ENCODE measurements at places on chromosomes 11 and 22. TPM values are rescaled to one million over a fixed set of nuclear protein-coding genes. Genes with fewer than 3 reads are reported as not detected.

Gene FGF3
- not detected for total RNA-seq

Gene PHF21B
- total RNA-seq, result 0.44 TPM

Gene TAF10
- 31.9 TPM for total RNA-seq

Gene HIC2
- total RNA-seq, result 5.5 TPM

Gene F2
- not detected for total RNA-seq

Gene SCGB1C1
- not detected for total RNA-seq

Gene SEZ6L
- total RNA-seq, result 0.09 TPM

Gene TP53I11
- 94.0 TPM for total RNA-seq

Gene IL17REL
- not detected for total RNA-seq

Gene LUZP2
- total RNA-seq, result not detected

Gene CHST1
- 8.4 TPM for total RNA-seq

Gene GRM5
- total RNA-seq, result not detected

Gene ART1
- total RNA-seq, result not detected

Gene OR52I2
- not detected for total RNA-seq

Gene NAALAD2
- 5.2 TPM for total RNA-seq

Gene RAPSN
- total RNA-seq, result 0.37 TPM

Gene CCDC157
- 2.5 TPM for total RNA-seq

Gene SCGB1A1
- not detected for total RNA-seq

Gene SUSD2
- total RNA-seq, result 5.5 TPM

Gene OR4A16
- not detected for total RNA-seq

Gene NCAM1
- total RNA-seq, result 3.8 TPM

Gene TRIM68
- total RNA-seq, result 12.6 TPM

Gene PTPRCAP
- total RNA-seq, result 6.2 TPM

Gene PCNX3
- 20.0 TPM for total RNA-seq

Gene SLC6A5
- total RNA-seq, result not detected

Gene SMIM35
- not detected for total RNA-seq

Gene KCNE3
- 8.9 TPM for total RNA-seq

Gene C11orf16
- not detected for total RNA-seq

Gene DGAT2
- total RNA-seq, result 371 TPM

Gene LARGE2
- 0.37 TPM for total RNA-seq

Gene PKDREJ
- not detected for total RNA-seq

Gene GAS2
- total RNA-seq, result 4.9 TPM

Gene APOL4
- 113 TPM for total RNA-seq

Gene TPBGL
- not detected for total RNA-seq

Gene SLC22A8
- total RNA-seq, result not detected

Gene CD82
- total RNA-seq, result 8.9 TPM

Gene DEUP1
- not detected for total RNA-seq

Gene SDF2L1
- total RNA-seq, result 49.4 TPM

Gene MIF
- 242 TPM for total RNA-seq

Gene ZP1
- total RNA-seq, result 2.2 TPM

Gene MYOD1
- not detected for total RNA-seq

Gene PIWIL4
- 6.0 TPM for total RNA-seq

Gene FGF19
- not detected for total RNA-seq

Gene NRXN2
- 1.5 TPM for total RNA-seq

Gene LRRC75B
- total RNA-seq, result 7.0 TPM

Gene XKR3
- not detected for total RNA-seq

Gene CNGA4
- total RNA-seq, result not detected

Gene OR4D11
- total RNA-seq, result not detected

Gene GGTLC3
- total RNA-seq, result not detected

Gene P4HA3
- 0.50 TPM for total RNA-seq

Gene SCARF2
- 17.9 TPM for total RNA-seq

Gene MS4A7
- 88.0 TPM for total RNA-seq

Gene ACR
- not detected for total RNA-seq
